Sciatic nerve (tissue), 2 donors: ENCODE measurements at places on chromosomes 11 and 22.
A peak's percentile ranks its signal among the peaks of the same experiment; 100 is the strongest.

- DNase-seq: peak; percentile 68
These were observed 461 bp downstream of the TBC1D10A start for GRCh38 chr22:30326255-30326705.

GRCh38 chr11:105579111-105579510 lies 30.8 kb upstream of the GRIA4 start:
- no peak for DNase-seq

DNA sequence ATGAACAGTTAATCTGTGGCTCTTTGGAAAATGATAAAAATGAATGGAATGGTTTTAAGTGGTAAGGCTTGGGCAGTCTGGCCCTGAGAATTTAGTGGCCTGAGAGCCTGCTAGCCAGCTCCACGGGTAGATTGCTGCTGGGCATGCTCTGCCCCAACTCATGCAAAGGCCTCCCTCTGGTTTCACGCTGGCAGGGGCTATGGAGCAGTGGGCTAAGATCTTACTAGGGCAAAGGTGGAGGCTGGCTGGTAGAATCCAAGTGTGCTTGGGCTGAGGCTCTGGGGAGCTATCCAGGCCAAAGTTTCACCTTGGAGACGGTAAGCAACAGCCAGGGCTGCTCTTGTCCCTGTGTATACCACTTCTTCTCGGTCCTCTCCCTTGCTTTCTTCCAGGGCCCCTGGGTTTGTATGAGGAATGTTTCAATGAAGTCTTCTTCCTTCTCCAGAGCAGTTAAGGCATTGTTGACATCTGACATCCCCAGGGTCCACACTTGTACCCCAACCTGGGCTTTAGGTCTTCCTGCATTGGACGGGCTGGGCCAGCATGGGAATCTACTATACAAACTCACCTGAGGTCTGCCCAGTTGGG lies 27.4 kb downstream of the UBE2L3 start:
- DNase-seq: no peak

- no peak for DNase-seq
These were observed 26.5 kb downstream of the NARS2 start for GRCh38 chr11:78547931-78548705.

- peak; percentile 83 for DNase-seq
These were observed 8.0 kb downstream of the TMEM86A start for GRCh38 chr11:18706330-18707243.

GRCh38 chr11:64842851-64843685 lies 1.4 kb downstream of the CDC42BPG start:
- DNase-seq: no peak

- DNase-seq: peak; percentile 31
These were observed 37.4 kb upstream of the TP53I11 start for GRCh38 chr11:44988111-44988510.

GRCh38 chr11:118057251-118058145 lies 19.4 kb upstream of the TMPRSS4 start:
- DNase-seq: peak; percentile 40

DNA sequence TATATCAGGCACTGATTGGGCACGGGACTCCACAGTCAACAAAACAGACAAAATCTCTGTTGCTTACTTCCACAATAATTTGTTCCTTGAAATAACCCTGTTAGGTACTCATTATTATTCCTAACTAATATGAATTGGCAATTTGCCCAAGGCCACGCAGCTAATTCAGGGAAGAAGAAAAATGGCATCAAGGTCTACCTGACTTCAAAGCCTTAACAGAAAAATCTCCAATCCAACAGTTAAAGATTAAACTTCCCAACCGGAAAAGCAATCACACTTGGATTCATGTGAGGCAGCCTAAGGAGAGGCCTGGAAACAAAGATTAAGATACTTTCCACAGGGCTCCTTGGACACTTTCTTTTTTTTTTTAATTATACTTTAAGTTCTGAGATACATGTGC lies 68.9 kb downstream of the PRCP start:
- DNase-seq: no peak

DNA sequence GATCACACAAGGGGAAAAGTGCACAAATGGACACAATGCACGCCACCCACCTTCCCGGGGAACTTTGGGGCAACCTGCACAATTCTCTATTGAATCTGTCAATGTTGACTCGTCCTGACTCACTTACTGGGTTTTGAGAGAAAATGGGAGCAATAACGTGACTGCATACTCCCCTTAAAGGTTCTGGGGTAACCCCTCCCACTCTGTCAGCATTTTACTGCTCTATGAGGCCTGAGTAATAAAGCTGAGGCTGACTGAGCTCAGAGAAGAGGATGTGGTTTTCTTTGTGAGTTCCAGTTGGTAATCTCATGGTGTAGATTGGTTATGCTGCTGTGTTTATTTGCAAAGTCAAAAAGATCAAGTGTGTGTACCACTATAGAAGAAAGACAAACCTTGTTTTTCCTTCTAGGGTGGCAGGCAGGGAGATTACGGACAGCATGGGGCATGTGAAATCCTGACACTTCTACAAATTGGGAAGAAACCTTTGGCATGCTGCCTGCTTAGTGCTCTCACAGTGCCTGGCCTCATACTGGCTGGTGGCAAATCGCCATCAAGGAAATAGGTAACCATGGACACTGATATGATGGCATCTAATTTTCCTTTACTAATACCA lies 16.1 kb upstream of the APOA1 start:
- no peak for DNase-seq

GRCh38 chr22:50207383-50208140 lies 6.8 kb downstream of the SELENOO start:
- no peak for DNase-seq

DNA sequence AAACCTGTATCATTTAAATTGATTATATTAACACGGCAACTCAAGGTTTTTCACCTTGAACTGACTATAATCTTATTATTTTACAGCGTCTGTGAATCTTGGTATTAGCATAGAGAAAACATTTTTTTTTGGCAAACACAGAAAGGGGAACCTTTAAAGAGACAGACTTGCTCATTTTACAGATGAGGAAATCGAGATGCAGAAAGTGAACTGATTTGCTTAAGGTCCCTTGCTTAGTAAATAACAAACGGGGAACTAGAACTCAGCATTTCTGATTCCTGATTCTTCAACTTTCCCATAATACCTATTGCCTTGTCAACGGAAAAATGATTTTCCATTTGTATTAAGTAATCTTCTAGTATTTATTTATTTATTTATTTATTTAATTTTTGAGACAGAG lies 33.2 kb upstream of the CECR2 start:
- no peak for DNase-seq

- no peak for DNase-seq
These were observed 1.4 kb downstream of the TNNI2 start for GRCh38 chr11:1839924-1840779.

- no peak for DNase-seq
These were observed 963.4 kb upstream of the CCDC90B start for GRCh38 chr11:84249344-84250135.

- DNase-seq: no peak
These were observed 50.2 kb downstream of the APOL3 start for GRCh38 chr22:36110306-36110881.

- DNase-seq: peak; percentile 87
These were observed 10.7 kb downstream of the LSP1 start for GRCh38 chr11:1863352-1864216.

DNA sequence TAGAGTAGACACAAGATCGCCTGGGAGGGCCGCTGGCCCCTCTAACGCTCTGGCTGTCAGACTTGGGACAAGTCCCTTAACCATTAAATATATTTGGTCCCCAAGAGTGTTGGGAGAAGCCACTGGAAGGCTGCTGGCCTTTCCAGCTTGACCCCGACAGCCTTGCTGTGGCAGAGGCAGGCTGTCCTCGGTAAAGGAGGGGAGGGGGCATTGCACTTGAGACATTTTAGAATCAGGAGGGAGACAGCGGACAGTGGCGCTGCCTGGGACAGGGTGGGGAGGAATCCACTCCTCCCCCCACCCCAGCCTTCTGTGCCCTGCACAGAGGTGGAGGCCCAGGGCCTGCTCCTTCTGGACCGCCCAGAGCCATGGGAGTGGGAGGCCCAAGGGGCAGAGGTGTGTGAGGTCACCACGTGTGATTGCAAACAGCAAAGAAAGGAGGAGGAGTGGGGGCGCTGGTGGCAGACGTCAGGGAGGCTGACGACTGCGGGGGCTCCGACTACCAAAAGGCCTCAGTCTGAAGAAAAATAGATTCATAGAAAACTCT lies 28.9 kb downstream of the APOL1 start:
- peak; percentile 72 for DNase-seq

DNA sequence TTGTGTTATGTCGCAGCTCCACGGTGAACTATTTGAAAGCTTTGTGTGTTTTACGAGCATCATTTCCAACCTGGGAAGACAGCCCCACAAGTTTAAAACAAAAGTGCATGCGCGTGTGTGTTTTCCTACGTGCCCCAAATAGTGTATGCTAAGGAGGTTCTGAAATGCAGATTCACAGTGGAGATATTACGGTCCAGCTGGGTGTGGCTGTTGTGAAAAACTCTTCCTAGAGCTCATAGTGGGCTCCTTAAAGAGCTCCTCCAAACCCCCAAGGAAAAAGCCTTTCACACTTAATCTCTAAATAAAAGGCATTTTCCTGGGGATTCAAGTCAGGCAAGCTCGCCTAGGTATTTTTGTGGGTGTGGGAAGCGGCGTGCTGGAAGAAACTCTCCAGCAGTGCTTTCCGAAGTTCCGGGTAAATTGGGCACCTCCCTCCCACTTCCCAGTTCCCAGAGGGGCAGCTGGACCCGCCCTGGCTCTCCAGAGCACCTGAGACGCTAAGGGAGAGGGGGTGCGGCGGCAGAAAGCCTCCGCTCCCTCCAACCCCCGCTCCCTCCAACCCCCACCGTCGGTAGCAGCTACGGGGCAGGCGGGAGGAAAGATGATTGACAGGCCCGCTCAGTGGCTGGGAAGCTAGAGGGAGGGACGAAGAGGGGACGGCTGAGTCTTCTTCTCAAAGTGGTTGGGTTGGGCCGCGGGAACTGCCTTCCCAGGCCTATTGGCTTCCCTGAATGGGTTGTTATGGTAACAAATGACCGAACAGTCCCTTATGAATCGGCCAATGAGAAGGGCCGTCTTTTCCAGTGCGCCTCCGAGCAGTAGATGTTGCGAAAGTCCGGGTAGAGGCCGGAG lies 561 bp upstream of the PCF11 start:
- peak; percentile 99 for DNase-seq
